ENCODE measurements at places on chromosomes 7 and 10.

- DNase-seq: peak; percentile 19
These were observed 639 bp downstream of the TSPAN13 start for GRCh38 chr7:16753932-16754855.

DNA sequence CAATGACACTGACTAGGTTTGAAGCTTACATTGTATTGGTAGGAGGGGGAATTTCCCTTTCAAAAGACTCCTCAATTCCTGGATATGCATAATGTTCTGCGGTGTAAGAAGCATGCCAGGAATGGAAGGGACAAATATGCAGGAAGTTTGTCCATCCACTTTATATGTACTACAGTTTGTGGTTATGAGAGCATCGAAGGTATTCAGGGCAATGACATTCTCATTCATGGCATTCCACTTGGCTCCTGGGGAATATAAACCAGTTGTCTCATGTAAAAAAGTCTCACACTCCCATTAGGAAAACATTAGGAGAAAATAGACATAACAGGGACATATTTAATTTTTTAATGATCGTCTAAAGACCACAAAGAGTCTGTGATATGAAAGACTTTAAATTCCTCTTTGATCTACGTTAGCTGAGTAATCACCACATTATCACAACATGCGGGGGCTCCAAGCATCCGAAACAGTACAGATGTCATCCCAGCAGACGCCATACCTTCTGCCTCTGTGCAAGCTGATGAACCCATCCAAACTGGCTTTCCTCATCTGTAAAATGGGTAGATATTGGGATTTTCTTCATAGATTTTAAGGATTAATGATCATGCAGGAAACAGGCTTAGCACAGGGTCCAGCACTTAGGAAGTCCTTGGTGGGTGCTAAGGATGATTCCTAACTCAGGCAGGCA, 675.3 kb downstream of the INHBA start:
- no peak for DNase-seq

DNA sequence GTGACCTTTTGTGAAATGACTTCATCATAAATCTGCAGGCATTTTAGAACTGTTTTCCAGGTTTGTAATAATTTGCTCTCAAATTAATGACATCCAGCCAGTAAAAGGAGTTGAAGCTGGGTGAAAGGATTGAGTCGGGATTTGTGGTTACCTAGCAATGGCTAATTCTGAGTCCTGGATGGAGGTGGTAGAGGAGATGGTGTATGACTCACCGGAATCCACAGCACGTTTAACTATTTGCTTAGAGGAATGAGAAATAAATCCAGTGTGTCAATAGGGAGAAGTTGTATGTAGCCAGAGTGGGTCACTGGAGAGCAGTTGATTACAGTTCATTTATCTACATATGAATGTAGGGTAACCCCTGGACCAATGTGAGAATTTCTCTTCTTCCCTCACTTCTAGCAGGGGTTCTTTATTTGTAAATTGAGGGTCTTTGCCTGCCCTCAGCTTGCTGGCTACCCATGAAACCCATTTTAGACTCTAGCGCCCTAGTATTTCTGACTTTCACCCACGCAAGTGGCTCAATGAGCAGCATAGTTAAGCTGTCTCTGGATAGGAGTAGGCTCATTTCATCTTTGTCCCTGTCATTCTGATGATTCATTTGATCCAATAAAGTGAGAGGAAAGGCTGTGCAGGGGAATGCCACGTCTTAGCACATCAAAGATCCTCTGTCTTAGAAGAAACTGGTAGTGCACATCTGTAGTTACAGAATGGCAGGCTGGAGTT, 547.8 kb downstream of the SORCS3 start:
- no peak for DNase-seq

GRCh38 chr10:48945441-48946130, 5.9 kb upstream of the LRRC18 start:
- DNase-seq: no peak

- no peak for DNase-seq
These were observed 8.8 kb downstream of the AASS start for GRCh38 chr7:122135275-122135674.

GRCh38 chr7:24521917-24522623, 51.2 kb upstream of the PALS2 start:
- no peak for DNase-seq

DNA sequence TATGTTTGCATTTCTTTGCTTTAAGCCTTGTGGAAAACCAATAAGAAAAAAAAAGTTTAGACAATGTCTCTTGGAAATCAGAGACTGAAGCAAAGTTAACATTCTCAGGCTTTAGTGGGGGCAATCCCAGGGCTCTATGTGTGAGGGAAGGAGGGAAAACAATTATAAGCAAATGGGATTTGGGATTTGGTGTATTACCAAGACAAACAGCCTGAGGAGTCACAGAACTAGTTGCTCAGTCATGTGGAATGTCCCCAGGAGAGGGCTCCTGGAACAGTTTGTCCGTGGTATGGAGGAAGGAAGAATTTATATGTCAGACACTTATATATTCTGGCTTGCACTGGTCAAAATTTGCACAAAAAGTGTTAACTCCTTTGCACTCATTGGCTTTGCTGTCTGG, 562.9 kb upstream of the TPK1 start:
- no peak for DNase-seq

DNA sequence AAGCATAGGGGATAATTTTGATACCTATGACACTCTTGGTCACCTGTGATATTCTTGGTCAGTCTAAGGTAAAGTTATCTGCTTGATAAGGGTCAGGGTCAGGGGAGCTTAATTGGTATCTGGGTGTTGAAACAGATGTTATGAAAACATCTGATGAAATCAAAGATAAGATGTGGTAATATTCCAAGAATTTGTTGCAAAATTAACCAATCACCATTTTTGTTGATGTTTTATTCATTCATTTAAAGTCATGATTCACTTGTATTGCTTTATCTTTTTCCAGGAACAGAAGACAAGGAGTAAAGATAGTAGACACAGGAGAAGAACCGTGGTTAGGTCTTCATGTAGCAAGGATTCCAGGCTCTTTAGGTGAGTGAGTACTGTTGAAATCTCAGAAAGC, 103.1 kb downstream of the SEMA3C start:
- no peak for DNase-seq

- no peak for DNase-seq
These were observed 1.2 kb downstream of the ZMYND11 start for GRCh38 chr10:136465-136762.

DNA sequence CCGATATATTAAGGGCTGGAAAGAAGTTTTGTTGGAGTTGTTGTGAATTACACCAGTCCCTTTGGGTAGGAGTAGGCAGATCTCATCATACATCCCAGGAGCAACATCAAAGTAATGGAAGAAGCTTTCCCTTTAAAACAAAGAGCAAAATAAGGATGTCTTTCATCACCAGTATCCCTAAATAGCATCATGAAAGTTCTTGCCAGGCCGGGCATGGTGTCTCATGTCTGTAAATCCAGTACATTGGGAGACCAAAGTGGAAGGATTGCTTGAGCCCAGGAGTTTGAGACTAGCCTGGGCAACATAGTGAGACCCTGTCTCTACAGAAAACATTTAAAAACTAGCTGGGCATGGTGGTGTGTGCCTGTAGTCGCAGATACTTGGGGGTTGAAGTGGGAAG, 38.7 kb downstream of the LRRC20 start:
- no peak for DNase-seq

- DNase-seq: no peak
These were observed 136.3 kb upstream of the FZD1 start for GRCh38 chr7:91127959-91128358.

- DNase-seq: no peak
These were observed 36.8 kb downstream of the OGDH start for GRCh38 chr7:44643206-44643605.

- no peak for DNase-seq
These were observed 2.2 kb upstream of the ELN start for GRCh38 chr7:74025730-74026129.

GRCh38 chr10:79021331-79021907, 47.3 kb upstream of the ZMIZ1 start:
- no peak for DNase-seq

- no peak for DNase-seq
These were observed 126.0 kb upstream of the WNT16 start for GRCh38 chr7:121202834-121203233.

DNA sequence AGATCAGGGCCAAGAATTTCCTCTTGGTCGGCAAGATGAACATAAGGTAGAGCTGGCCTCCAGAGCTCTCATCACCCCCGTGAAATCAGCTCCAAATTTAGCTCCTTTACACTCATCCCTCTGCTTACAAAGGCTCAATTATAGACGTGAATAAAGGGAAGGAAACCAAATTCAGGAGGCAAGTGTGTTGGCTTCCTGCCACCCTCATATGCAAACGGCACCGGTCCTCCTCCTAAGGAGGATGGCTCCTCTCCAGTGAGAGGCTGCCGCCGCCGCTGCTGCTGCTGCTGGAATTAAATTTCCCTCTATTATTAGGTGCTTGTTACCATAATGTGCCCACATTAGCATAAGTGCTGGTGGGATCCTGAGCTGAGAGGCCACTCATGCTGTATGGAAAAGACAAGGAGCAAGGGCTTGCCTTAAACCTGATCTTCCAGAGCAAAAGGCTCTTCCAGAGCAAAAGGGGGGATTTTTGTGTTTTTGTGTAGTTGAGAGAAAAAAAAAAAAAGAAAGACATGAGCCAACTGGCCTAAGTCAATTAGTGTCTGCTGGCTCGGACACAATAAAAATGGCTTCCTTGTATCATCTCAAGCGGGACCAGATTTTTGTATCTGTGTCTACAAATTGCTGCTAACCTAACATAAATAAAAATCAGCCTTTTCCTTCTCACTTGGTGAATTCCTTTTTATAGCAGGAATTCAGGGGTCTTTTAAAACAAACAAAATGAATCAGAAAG, 68.4 kb downstream of the CDHR3 start:
- DNase-seq: no peak

- DNase-seq: no peak
These were observed 55.2 kb upstream of the CCAR1 start for GRCh38 chr10:68665841-68666240.

DNA sequence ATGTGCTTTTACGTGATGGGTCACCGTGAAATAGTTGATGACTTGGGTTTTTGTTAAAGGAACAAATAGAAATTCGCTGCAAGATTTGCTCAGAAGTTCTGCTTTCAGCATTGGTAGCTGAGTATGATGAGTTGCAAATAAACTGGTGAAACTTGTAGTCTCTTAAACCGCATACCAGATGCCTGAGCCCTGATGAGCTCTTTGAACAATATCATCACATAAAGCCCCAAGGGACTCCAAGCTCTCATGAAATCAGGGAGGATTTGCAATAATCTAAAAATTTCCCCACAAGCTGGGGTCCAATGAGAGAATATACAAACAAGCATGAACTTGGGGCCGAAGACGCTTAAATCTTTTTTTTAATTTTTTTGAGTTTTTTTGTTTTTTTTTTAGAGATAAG, 312.4 kb downstream of the CALN1 start:
- no peak for DNase-seq

- DNase-seq: peak; percentile 52
These were observed 15.4 kb downstream of the CTBP2 start for GRCh38 chr10:125144693-125145623.

- DNase-seq: no peak
These were observed 43.8 kb upstream of the PAPSS2 start for GRCh38 chr10:87615856-87616255.

DNA sequence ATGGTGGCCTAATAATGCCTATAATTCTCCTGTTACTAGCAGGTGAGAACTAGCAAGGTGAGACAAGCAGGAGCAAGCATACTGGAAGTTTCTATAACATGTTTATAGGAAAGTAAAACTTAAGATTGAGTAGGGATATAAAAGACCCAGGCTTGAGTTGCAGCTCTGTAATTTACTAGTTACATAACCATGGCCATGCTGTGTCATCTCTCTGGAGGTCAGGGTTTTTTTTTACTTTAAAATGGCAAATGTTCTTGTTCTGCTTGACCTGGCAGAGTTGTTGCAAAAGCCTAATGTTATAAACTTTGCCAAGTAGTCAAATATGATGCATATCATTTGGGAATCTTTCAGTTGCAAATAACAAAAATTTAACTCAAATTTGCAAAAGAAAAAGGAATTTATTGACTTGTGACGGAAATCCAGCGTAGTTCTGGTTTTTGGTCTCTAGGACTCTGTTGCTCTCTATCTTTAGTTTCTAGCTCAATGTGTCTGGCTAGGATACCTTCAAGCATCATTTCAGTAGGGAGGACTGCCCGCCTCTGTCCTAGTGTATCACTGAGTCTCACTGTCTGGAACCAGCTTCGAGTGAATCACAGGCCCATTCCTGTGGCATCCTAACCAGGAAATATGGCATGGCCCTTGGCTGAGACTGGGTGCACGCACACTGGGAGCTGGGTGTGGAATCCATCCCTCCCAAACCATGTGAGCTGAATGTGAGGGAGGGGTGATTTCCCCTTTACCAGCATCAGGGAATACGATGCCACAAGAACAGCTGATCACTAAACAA, 67.9 kb downstream of the ADAM22 start:
- DNase-seq: no peak

DNA sequence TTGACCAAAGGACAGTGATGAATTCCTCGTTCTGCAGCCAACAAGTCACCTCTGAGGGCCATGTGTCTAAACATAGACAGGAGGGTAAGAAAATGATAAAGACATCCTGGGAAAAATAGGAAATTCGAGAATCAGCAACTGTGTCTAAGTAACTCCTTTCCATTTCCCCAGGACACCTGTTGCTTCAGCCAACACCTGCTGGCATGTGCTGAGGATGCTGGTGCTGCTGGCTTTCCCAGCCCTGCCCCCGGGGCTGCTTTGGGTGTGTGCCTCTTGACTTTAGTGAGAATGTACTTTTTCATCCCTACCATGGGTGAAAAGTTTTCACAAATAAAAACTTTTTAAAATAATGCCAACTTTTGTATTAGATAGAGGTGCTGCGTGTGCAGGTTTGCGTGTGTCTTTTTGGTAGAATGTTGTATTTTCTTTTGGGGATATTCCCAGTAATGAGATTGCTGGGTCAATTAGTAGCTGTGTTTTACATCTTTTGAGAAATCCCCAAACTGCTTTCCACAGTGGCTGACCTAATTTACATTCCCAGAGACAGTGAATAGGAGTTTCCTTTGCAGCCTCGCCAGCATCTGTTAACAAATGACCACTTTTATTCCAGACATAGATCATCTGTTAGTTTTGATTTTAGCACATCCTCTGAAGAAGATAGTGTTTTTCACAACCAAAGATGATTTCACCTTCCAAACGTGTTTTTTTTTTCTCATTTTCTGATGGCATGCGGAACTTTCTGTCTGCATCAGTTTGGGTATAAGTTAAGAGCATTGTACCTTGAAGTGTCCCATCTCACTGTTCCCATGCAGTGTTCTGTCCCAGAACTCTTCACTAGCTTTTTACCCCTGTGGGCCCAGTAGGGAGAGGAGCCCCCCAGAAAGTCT, 104.2 kb upstream of the ACBD5 start:
- no peak for DNase-seq

DNA sequence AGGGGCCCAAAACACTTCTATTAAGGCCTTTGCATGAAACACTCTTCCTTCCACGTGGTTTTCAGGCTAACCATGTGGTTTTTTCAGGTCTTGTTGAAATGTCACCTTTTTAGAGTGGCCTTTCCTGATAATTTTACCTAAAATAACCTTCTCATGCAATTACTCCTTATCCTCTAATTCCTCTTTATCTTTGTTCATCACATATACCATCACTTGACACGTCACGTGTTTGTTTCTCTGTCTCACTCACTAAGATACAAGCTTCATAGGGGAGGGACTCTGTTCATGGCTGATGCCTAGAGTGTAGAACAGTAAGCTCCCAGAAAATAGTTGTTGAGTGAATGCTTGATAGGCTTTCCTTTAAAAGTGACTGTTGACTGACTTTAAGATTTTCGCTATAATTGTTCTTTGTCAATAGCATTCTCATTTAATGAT, 63.7 kb downstream of the ST7 start:
- no peak for DNase-seq

- DNase-seq: no peak
These were observed 37.3 kb downstream of the CDH23 start for GRCh38 chr10:71433768-71434744.

All from GM10248 (cell line).